T-cell (primary cell): ENCODE measurements at places on chromosomes 2 and 18.

DNA sequence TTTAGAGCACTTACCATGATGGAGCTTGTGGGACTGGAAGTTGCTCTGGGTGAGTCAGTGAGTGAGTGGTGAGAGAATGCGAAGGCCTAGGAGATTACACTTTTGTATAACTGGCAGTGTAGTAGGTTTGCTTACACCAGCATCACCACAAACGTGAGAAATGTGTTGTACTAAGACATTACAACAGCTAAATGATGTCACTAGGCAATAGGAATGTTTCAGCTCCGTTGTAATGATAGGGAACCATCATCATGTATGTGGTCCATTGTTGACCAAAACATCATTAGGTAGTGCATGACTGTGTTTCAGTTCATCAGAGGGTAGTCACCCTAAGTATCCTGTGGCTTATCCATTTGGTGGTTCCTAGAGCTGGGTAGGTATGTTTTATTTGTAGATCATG lies 11.9 kb downstream of the ZNF407 start:
- no peak for DNase-seq

- no peak for DNase-seq
Measured at GRCh38 chr2:63738019-63738418, 103.7 kb upstream of the UGP2 start.

DNA sequence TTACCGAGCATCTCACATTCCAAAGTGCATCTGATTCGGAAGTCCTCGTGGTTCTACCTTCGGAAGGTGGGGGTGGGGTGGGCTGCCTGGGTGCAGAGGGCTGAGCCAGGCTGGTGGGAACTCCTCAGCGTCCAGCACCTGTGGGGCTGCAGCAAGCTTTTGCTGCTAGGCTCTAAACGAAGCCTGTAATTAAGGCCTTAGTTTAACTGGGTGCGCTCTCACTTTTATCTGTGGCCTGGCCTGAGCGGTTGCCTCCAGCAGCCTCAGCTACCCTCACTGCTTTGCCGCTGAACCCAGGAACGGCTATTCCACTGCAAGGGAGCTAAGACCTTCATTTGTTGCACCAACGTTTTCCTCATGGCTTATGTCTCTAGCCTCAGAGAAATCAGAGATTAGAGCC lies 48.4 kb downstream of the TMEM17 start:
- DNase-seq = no peak

- DNase-seq = no peak
Measured at GRCh38 chr2:194802589-194802988, 854.4 kb upstream of the SLC39A10 start.

- no peak for DNase-seq
Measured at GRCh38 chr2:39948016-39948719, 169.1 kb upstream of the THUMPD2 start.

- no peak for DNase-seq
Measured at GRCh38 chr2:200026332-200027230, 71.2 kb downstream of the MAIP1 start.

DNA sequence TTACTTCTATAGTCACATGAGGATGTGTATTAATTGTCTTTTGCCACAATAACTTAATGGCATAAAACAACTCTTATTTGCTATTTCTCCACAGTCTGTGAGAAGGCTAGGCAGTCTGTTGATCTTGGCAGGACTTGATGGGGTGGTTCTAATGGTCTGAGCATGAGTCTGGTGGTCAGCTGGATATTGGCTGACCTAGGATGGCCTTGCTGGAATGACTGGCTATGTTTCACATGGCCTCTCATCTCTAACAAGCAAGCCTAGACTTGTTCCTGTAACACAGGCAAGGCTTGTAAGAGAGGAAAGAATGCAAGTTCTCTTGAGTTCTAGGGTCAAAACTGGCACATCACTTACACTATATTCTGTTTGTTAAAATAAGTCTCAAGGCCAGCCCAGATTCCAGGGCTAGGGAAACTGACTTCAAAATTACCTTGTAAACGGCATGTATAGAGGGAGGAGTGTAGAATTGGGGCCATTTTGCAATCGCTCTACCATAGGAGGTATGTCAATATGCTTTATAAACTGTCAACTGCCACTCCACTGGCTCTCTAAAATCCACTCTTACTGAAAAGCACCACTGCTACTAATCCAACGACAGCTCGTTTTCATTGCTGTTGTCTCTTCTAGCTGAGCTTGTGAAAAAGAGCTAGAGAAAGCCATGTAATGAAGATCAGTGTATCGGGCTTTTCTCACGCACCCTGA lies 325.0 kb upstream of the PKDCC start:
- DNase-seq = no peak

GRCh38 chr2:113183703-113184102 lies 9.9 kb downstream of the PSD4 start:
- DNase-seq = no peak

DNA sequence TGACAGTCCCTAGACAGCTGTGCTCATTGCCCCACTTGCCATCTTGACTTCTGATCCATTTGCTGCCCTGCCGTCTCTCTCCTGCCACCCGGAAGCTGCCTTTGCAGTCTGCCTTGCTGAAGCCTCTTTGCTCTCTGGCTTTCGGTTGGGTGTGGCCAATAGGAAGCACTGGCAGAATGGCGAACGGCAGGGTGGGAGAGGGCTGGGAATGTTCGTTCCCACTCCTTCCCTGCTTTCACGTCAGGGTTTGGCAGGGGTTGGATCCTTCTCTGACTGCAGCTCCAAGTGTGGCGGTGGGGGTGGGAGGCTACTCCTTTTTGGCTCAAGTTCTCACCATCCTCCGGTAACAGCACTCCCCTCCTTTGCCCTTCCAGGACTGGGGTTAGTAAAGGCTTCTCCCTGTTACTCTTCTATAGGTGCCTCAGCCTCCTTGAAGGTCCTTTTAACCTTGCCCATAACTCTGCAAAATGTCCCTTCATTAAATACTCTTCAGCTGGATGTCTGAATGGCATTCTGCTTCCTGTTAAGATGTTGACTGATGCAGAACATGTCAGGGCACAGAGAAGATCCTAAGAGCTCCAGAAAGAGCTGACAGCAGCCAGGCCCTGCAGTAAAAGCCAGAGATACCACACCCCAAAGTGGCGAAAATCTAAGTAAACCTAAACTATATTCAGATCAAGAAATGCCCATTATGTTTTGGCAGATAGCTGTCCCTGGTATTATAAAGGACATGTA lies 299.7 kb downstream of the CDCA7 start:
- DNase-seq = no peak

DNA sequence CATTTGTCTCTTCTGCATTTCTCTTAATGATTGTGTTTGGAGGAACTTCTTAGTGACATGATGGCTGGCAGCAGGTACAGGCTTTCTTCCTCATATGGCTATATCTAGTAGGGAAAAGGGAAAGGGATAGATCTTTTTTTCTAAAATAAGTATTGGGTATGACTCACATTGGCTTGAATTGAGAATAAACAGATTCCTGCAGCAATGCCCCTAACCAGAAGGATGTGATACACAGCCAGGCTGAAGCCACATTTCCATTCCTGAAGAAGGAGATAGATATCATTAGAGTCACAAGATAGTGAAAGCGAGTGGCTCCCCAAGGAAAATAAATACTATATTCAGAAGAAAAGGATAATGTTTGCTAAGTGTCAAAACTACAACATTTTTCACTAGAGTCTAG lies 61.1 kb downstream of the VWC2L start:
- no peak for DNase-seq

DNA sequence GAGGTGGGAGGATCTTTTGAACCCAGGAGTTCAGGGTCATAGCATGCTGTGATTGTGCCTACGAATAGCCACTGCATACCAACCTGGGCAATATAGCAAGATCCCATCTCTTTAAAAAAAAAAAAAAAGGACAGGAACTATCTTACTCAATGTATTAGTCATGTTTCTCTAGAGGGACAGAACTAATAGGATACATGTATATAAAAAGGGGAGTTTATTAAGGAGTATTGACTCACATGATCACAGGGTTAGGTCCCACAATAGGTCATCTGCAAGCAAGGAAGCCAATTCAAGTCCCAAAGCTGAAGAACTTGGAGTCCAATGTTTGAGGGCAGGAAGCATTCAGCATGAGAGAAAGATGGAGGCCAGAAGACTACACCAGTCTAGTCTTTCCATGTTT lies 18.8 kb upstream of the CASP10 start:
- DNase-seq = no peak
